ENCODE measurements at places on chromosomes 6 and 20.

DNA sequence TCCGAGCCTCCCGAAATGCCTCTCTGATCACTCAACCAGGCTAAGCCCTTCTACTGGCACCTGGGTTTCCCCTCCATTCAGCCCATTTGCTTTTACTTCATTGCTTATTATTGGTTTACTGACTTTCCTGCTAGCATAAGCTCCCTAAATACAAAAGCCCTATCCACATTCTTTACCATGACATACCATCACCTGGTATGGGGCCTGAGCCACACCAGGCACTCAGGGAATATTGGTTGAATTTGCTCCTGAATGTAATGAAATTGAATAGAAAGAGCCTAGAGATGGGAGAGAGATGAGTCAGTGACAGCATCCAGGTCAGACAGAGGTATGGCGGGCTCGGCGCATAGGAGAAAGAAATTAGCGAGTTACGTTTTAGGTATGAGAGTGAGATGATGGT, 120.0 kb downstream of the CD164 start:
- no peak for DNase-seq

- DNase-seq: no peak
Measured at GRCh38 chr6:22651731-22652130, 82.4 kb downstream of the HDGFL1 start.

GRCh38 chr6:90729057-90729456, 142.2 kb upstream of the MAP3K7 start:
- no peak for DNase-seq

DNA sequence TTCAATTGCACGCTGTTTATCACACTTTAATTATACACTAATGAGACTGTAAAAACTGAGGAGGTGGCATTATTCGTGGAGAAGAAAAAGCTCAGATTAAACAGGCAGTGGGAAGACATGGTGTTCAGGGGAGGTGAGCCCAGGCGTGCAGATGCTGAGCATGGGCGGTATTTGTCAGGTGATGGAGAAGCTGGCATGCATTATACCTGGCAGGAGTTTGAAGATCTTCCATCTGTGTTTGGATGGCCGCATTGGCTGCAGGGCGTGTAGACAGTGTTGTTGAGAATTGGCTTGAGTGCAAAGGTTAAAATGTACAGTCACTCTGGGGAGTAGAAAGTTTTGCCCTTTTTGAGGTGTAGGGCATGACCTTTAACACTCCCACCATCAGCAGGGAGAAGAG, 213.8 kb downstream of the ERMARD start:
- no peak for DNase-seq

DNA sequence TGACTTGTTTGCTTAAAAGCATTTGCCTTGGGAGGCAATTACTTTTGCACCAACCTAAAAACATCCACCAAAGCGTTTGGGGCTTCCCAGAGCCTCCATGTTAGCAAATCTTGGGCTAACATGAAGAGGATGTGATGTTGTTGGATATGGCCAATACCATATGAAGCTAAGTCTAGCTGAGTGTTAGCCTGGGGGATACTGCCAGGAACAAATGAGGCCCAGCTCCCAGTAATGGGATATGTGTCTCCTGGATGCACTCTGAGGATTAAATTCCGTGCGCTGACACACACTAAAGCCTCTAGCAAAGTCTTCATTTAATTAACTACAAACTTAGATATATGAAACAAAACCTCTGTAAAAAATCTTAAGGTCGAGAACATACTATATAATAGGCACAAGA, 35.3 kb upstream of the HBS1L start:
- no peak for DNase-seq

DNA sequence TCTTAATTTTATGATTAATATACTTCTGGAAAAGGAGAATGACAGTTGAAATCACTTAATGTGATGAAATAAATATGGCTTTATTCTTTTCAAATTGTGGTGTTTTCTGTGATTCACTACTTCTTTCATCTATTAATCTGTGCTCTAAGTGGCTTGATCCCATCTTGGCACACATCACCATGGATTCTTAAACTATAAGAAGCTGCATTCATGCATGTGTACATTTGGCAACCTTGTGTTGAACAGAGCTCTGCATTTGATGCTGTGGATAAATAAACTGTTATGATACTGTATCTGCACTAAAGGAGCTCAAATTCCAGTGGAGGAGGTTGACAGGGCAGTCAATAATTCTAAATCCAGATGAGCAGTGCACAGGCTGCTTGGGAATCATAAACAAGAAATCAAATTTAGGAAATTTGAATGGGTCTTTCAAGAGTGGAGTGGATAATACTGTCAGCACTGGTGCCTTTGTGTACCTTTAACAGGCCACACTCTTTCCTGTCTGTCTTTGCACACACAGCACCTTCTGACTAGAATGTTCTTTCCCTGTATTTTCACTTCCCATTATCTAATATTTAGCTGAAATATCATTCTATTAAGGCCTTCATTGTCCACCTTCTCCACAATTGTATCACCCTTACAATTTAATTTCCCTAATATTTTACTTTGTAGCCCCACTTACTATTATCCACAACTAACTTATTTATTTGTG, 252.9 kb downstream of the GRM1 start:
- no peak for DNase-seq

GRCh38 chr20:61300709-61301108, 48.6 kb downstream of the CDH4 start:
- no peak for DNase-seq

DNA sequence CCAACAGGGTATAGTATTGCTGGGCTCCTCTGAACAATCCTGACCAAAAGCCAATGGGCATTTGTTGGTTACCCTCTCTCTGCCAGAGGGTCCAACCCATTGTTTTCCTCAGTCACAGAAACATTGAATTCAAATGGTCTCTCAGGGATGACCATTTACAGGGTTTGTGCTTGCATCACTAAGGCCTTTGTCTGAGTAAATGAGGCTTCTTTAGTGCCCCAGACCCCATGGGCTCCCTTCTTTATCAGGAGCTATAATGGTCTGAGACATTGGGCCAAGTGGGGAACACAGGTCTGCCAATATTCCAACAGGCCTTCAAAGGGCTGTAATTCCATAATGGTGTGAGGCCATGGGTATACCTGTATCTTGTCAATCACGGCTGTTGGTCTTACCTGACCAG, 27.1 kb downstream of the GSTA2 start:
- no peak for DNase-seq

- no peak for DNase-seq
Measured at GRCh38 chr6:71420095-71420692, 131.6 kb downstream of the OGFRL1 start.

Measured in fibroblast of skin of left quadriceps (primary cell).